T-helper 1 cell (primary cell): ENCODE measurements at places on chromosomes 6 and 20.

GRCh38 chr6:138909511-138909910 lies 78.5 kb downstream of the REPS1 start:
- DNase-seq, result no peak

GRCh38 chr20:20130399-20130798 lies 78.1 kb downstream of the CFAP61 start:
- no peak for DNase-seq

DNA sequence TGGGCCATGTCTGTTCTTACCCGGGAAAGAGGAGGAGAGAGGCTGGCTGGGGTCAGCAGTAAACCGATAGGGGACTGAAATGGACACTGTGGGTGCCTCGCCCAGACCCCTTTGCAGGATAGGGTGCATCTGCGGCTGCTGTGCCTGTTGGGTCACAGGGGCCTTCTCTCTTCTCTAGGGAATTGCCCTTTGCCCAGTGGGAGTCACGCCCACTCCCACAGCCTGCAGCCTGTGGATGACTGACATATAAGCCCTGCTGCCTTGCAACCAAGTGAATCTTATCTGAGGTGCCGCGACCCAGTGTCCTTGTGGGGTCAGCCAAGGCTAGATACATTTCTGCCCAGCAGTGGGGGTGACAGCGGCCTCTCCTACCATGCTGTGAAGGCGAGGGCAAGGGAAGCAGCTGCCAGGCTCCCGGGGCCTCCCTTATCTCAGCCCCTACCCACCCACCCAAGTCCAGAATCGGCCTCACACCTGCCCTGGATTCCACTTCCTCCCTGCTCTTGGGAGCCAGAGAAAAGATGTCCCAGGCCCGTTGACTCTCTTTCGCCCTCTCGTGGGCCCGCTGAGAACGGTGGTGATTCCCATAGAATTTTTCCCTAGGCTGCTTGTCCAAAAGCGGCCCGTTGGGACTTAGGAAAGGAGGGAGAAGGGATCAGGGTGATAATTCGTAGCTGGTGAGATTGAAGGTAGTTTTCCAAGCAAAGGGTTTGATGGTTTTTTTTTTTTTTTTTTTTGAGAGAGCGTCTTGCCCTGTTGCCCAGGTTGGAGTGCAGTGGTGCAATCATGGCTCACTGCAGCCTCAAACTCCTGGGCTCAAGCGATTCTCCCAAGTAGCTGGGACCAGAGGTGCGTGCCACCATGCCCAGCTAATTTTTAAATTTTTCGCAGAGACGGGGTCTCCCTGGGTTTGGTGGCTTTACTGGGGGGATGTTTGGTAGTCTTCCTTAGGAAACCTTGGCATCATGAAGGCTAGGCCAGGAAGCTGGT lies 76.4 kb upstream of the RNF24 start:
- no peak for DNase-seq

GRCh38 chr6:52108128-52108527 lies 20.7 kb upstream of the PKHD1 start:
- no peak for DNase-seq

DNA sequence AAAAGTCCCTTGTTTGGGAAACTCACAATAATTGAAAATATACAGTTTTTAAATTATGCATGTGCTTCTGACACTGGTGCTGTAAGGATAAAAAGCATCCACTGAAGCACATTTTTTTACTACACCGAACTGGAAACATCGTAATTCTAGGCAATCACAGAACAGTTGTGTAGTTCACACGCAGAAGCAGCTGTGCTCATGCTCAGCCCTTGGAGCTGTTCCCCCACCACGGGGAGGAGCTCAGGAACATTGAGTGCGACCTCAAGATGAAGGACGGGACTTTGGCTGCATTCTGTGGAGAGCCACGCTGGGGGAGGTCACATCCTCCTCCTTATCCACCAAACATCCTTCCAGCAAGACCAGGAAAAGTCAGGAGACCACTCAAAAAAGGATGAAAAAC lies 466.3 kb upstream of the CDH4 start:
- no peak for DNase-seq

GRCh38 chr6:88513471-88513870 lies 347.3 kb upstream of the CNR1 start:
- DNase-seq, result no peak

GRCh38 chr6:34457382-34457741 lies 8.5 kb upstream of the PACSIN1 start:
- no peak for DNase-seq

- DNase-seq, result no peak
These were observed 75.9 kb upstream of the SYNJ2 start for GRCh38 chr6:157905590-157906342.
